ENCODE measurements at places on chromosomes 4 and X.

DNA sequence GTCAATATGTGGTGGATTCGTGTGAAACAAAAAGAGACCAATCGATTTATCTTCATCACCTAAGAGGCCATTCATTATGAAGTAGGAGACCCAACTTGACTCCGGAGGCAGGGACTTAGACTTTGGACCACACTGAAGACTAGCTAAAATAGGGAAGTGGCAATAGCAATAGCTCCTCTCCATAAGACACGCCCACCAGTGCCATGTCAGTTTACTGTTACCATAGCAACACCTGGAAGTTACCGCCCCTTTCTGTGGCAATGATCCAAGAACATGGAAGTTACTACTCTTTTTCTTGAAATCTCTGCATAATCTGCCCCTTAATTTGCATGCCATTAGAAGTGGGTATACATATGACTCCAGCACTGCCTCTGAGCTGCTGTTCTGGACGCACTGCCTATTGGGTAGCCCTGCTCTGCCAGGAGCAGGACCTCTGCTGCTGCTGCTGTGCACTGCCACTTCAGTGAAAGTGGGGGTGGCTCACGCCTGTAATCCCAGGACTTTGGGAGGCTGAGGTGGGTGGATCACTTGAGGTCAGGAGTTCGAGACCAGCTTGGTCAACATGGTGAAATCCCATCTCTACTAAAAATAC is 163.2 kb downstream of the PRKX start:
- peak; percentile 42 for DNase-seq

DNA sequence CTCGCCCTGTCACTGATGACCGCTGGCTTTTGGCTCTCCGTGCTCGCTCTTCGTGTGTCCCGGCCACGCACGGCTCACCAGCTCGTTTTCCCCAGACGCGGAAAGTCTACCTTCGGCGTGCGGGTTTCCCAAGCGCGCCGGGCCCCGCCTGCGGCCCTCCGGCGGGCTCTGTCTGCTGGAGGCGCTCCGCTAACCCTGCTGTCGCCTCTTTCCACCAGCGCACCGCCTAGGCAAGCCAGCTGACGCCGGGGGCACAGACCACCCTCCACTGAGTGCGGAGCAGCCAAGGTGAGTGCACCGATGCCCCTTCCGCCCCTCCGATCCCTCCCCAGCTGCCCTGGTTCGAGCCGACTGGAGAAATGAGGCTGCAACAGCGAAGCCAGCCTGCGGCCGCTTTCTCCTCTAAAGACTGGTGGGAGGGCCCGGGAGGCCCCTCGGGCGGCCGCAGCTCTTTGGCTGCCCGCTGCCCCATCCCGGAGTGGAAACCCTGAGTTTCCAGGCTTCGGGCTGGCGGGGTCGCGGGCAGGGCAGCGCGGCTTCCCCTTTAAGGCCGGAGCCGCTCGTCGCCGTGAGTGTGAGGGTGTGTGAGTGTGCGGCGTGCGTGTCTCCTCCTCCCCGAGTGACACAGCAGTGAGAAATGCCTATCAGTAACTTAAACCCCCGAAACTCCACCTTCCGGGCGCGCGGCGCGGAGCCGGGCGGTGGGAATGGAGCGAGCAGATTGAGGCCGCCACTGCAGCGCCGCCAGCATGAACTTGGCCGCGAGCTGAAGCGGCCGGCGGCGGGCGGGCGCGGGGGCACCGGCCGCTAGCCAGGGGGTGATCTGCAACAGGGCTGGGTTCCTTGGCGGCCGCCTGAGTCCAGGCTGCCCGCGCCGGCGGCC is at the start of gene MAMLD1:
MAMLD1 (plus strand) TSS at position 719 of the 883 bp plus-strand sequence. CDS start 82,200 bp downstream, outside the sequence.
- peak; percentile 74 for DNase-seq

- no peak for DNase-seq
These were observed 461.4 kb downstream of the MID1IP1 start for GRCh38 chrX:39262641-39263040.

- no peak for DNase-seq
These were observed 150.1 kb downstream of the DIPK2B start for GRCh38 chrX:45050558-45050957.

GRCh38 chr4:112185740-112186670 is 40.8 kb downstream of the FAM241A start:
- peak; percentile 61 for DNase-seq

DNA sequence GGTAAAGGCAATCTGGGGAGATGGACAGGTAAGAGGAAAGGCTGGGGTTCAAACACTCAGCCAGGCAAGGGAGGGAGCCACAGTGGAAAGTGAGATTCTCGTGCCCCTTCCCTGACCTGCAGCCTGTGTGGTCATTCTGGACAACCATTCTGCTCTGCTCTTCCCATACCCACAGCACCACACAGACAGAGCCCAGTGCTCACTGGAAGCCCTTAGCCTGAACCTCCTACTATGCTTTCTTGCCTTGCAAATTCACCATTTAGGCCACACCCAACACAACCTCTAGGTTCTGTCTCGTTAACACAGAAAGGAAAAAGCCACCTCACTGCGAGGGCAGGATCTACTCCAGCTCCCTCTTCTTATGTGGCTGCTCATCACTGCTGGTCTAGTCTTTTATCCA is 92.7 kb downstream of the SHISA3 start:
- no peak for DNase-seq

- DNase-seq = no peak
These were observed 50.0 kb downstream of the RTL5 start for GRCh38 chrX:72081605-72082320.

- no peak for DNase-seq
These were observed 236.6 kb downstream of the RASL11B start for GRCh38 chr4:53098681-53099121.

DNA sequence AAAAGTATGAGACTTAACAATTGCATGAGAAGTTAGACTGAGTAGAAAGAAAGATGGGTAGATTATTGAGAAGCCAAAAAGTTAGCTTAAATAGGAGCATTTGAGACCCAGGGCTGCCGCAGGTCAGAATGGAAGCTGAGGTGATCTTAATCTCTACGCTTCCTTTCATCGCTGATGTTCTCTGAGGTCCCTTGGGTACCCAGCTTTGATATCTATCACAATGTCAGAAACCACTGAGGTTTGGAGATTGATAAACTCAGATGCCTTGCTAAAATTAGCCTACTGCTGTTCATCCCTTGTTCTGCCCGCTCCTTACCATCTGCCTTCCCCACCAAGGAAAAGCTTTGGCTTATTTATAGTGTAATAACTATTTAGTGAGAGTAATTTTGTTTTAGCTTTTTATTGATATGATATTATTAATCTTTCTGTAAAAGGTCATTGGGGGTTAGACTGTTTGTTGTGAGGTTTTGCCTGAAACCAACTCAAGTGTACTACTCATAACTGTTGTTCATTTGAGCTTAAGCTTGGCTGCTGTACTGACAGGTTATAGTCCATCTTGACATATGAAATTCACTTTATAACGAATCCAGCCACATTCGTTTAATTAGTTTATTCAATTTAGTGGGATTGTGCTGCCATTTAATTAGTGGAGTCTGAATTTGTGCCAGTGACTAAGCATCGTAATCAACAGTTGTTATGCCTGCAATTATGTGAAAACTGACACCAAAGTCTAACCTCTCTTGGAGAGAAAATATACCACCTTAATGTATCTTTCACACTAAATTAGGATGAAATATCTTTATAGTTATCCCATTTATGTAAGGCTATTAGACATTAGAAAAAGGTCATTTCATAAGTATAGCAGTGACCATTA is 15.1 kb downstream of the MCUB start:
- DNase-seq = peak; percentile 34

Measured in hematopoietic multipotent progenitor cell treated with erythropoietin and hydrocortisone succinate and interleukin-3 and kit ligand, for 6 days (in vitro differentiated cells).